Upper lobe of right lung (tissue), 1 donor: ENCODE measurements at places on chromosomes 2 and 18. TPM values are rescaled to one million over a fixed set of nuclear protein-coding genes. Genes with fewer than 3 reads are reported as not detected.
A peak's percentile ranks its signal among the peaks of the same experiment; 100 is the strongest.

The TCF7L1 gene
- total RNA-seq: 21.1 TPM

The RAMP1 gene
- total RNA-seq: 11.1 TPM

The SCN3A gene
- 2.1 TPM for total RNA-seq

DNA sequence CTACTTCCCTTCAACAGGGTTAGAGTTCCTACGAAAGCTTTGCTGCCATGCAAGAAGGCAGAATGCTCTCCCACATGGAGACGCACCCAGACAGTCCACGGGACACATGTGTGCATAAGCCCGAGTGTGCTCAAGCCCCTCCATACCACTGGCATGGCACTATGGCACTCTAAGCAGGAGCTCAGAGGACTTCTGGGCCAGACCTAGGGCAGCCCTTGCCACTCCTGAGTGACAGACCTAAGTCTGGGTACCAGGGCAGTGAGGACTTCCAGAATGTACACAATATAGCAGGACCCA lies 11.4 kb upstream of the ARID5A start:
- DNase-seq: peak; percentile 19

- DNase-seq: peak; percentile 47
These were observed 11.3 kb upstream of the GBX2 start for GRCh38 chr2:236179236-236180075.

DNA sequence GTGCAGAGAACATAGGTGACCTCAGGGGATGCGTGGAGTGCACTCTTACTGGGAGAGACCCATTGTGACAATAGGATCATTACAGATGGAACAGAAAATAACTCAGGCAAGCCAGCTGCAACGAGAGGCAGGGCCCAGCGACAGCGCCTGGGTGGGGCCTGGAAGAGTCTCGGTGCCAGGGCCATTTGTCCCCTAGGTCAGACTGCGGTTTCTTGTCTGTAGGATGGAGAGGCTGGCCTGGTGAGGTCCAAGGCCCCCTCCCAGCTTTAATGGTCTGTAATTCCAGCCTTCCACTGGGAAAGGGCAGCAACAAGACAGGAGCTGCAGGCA lies 208.6 kb upstream of the APCDD1 start:
- no peak for DNase-seq

- DNase-seq: no peak
These were observed 448.5 kb downstream of the LPIN1 start for GRCh38 chr2:12194968-12195367.

DNA sequence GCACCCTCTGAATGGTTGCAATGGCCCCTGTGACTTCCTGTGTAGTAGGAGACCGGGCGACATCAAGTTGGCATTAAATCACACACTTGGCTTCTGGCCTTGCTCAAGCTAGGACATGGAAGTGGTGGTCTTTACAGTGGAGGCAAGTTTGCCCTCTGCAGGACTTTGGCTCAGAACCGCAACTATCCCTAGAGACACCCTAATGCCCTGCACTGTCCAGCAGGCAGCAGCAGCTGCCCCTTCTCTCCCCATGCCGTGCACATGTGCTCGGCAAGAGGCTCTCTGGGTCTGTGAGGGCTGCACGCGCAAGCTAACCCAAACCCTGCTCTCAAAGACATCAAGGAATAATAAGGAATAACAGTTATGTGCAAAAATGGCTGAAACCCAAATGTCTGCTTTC lies 106.5 kb downstream of the COL6A3 start:
- no peak for DNase-seq

DNA sequence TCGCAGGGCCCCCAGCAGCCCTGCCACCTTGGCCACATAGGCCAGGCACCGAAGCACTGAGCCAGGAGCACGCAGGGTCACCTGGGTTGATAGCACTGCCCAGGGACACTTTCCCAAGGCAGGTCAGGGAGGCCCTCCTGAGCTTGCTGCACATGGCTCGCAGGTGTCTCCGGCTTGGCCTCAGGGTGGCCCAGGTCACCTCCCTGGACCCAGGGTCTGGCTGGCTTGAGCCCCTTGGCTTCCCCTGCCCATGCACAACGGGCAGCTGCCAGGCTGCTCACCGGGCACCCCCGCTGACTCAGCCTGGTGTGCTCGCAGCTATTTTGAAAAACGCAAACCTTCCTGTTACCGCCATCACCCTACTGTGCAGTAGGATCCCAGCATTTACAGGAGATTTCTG lies 502.3 kb downstream of the EIPR1 start:
- DNase-seq: no peak
